ENCODE measurements at places on chromosomes 5 and 9. TPM values are rescaled to one million over a fixed set of nuclear protein-coding genes. Genes with fewer than 3 reads are reported as not detected.

DNA sequence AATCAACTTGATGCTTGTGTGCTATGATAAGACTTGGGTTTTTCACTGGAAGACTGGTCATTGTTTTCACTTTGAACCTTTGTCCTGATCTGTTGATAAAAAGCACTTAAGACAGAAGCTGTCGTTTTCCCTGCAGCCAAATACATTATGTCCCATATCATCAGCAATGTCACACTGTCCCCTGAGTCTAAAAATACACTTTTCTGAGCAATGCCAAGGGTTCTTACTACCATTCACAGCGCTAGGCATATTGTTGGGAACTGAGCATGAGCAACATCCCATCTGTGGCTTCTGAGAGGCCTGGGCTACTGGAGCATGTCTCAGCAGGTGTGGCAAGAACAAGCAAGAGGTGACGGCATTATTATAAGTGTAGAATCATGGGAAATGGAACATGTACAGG, 81.8 kb downstream of the SEMA6A start:
- peak; percentile 48 for DNase-seq

DNA sequence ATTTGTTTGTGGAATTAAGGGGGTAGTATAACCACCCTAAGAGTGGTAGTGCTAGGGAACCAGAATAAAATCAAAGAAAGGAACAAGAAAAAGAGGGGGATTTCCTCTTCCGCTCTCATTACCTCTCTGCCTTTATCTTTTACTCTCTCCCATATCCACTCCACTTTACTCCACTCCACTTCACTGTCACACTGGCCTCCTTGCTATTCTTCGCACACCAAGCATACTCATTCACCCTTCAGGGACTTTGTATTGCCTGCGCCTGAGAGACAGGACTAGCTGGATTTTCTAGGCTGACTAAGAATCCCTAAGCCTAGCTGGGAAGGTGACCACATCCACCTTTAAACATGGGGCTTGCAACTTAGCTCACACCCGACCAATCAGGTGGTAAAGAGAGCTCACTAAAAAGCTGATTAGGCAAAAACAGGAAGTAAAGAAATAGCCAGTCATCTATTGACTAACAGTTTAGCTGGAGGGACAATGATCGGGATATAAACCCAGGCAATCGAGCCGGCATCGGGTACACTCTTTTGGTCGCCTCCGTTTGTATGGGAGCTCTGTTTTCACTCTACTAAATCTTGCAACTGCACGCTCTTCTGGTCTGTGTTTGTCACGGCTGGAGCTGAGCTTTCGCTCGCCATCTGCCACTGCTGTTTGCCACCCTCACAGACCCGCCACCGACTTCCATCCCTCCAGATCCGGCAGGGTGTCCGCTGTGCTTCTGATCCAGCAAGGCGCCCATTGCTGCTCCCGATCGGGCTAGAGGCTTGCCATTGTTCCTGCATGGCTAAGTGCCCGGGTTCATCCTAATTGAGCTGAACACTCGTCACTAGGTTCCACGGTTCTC, 121.8 kb downstream of the FAM170A start:
- DNase-seq: no peak

DNA sequence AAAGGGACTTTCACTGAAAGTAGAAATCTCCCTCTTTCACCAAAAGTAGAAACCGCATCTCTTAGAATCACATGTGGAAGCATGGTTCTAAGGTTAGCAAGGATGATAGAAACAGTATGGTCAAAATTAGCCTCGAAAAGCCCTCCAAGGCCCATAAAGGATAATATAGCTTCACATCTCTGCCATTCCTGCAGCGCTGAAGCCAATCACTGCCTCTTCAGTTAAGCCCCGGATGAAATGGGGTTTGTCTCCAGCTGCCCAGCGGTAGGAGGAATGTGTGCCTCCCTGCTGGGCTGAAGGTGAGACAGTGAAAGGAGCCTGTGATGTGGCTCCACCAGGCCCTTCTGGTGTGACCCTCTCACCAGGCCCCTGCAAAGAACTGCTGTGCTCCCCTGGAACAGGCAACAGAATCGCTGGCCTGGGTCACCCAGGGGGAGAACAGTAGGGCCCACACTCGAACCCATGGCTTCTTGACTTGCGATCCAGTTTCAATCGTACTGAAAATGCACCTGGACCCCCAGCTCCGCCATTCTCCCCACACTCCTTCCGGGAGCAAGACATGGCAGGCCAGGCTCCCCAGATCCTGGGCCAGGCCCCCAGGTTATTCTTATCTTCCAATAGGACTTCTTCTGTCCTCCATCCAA, 47.2 kb downstream of the CAMK2A start:
- DNase-seq: no peak

GRCh38 chr5:138354926-138355378, 2.5 kb downstream of the KDM3B start:
- DNase-seq: peak; percentile 73

DNA sequence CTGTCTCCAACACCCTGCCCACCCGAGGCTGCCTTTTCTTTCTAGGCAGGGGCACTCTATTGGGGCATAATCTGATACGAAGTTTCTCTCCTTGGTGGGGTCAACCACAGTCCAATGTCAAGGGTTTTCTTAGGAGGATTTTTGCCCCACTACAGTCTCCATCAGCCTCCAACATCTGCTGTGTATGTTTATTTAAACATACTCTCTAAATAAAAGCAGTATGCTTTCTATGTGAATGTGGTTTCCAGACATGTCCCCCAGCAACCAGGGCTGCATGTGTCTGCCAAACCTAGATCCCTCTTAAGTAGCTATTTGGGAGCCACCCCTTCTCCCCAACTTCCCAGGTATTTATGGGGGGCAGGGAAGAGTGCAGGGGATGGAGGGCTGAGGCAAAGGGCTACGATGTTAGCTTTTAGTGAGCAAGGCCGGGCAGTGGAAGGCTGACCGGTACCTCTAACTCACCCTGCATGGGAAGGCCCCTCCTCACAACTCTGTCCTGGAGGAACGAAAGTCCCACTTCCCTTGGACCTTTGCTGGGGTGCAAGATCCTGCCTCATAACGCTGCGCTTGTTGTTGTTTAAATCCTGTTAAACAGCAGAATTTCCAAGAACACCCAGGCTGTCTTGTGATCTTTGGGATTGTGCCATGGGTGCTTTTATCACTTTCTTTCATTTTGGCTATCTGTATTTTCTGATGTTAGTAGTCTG, 75.4 kb downstream of the NREP start:
- no peak for DNase-seq

DNA sequence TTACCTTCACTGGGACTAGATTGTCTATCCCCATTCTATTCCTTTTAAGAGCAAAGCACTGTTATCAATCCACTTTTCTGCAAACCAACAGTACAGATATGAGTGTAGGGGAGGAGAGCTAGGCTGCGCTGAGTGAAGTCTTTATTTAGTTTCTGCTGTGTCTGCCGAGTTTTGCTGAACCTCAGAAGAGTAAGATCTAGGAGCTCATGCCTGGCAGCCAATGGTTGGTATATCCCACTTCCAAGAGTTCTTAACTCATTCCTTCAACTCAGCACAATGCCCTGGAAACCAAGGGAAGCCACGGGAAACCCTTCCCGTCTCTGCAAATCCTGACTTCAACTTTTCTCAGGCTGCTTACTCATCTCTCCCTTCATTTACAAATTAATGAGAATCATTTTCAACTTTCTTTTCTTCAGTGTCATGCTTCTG, 58.0 kb upstream of the JAK2 start:
- DNase-seq: no peak

DNA sequence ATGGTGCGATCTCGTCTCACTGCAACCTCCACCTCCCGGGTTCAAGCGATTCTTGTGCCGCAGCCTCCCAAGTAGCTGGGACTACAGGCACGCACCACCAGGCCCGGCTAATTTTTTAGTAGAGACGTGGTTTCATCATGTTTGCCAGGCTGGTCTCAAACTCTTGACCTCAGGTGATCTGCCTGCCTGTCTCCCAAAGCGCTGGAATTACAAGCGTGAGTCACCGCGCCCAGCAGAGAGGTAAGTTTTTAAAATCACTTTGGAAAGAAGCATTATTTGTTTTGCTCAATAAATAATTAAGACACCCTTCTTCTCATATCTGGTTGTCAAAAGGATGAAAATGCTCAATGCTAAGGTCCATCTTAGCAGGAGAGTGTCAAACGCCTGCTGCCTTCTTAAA, 48.5 kb upstream of the STXBP1 start:
- no peak for DNase-seq

- DNase-seq: no peak
Measured at GRCh38 chr5:129904667-129905472, 605 bp downstream of the CHSY3 start.

DNA sequence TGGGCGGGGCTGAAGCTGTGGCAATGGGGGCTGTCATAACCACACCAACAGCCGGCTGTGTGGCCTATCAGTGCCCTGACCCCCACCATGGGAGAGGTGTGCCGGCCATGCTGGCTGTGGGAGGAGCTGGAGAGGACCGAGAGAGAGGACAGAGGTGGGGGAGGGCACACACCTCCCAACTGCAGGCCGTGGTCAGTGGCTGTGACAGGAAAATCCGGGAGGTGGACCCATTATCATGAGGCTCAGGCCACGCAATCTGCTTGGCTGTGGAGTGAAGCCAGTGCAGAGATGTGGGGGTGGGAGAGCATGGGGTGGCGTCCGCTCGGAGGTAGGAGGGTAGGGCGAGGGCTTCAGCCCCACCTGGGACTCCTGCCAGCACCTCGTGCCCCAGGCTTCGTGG, 136.1 kb downstream of the RXRA start:
- no peak for DNase-seq

GRCh38 chr9:3758816-3759576, 233.2 kb upstream of the RFX3 start:
- no peak for DNase-seq

DNA sequence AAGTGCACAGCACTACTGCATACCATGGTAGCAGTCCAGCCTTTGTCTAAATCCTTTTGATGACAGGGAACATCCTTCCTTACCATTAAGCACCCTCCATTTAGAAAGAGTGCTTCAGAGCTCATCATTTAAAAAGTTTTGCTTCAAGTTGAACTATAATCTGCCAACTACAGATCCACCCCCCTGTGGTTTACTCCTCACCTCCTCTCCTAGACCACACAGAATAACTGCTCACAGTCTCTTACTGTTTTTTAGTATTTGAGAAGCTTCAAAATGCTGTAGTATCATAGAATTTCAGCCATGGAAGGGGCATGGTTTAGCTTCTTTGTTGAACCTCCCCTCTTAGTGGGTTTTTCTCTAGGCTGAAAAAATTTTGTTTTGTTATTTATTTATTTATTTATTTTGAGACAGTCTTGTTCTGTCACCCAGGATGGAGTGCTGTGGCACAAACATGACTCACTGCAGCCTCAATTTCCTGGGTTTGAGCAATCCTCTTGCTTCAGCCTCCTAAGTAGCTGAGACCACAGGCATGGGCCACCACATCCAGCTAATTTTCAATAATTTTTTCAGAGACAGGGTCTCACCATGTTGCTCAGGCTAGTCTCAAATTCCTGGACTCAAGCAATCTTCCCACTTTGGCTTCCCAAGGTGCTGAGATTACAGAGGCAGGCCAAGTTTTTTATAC, 384.3 kb upstream of the RFX3 start:
- DNase-seq: no peak

- DNase-seq: peak; percentile 88
Measured at GRCh38 chr9:97411789-97412625, at the start of gene TDRD7. Gene TDRD7 (plus strand): TSS chr9:97412096. CDS start chr9:97428466, 16,370 bp downstream.

The CCDC187 gene
- not detected for total RNA-seq

The PLAC8L1 gene
- total RNA-seq: 1.7 TPM

The ISOC1 gene
- total RNA-seq: 23.8 TPM

The OSMR gene
- not detected for total RNA-seq

The GOLM1 gene
- total RNA-seq: not detected

The GABRP gene
- not detected for total RNA-seq

The ADAMTS2 gene
- not detected for total RNA-seq

The GDA gene
- not detected for total RNA-seq

The OR13C2 gene
- not detected for total RNA-seq

The SPATA6L gene
- 2.3 TPM for total RNA-seq

The KDM4C gene
- total RNA-seq: 60.2 TPM

The FUT7 gene
- total RNA-seq: 0.21 TPM

Data from OCI-LY7 (cell line).